ENCODE measurements at places on chromosomes 3 and 15. TPM values are rescaled to one million over a fixed set of nuclear protein-coding genes. Genes with fewer than 3 reads are reported as not detected.

Gene RARB
- total RNA-seq: 8.1 TPM

Gene GADL1
- total RNA-seq: 1.2 TPM

Gene EPHA3
- total RNA-seq: 105 TPM

Gene HGD
- 0.98 TPM for total RNA-seq

Gene RNF13
- 59.7 TPM for total RNA-seq

Gene MON1A
- 9.1 TPM for total RNA-seq

Gene SAXO2
- 4.7 TPM for total RNA-seq
